CMK (cell line): ENCODE measurements at places on chromosomes 2 and 18.

DNA sequence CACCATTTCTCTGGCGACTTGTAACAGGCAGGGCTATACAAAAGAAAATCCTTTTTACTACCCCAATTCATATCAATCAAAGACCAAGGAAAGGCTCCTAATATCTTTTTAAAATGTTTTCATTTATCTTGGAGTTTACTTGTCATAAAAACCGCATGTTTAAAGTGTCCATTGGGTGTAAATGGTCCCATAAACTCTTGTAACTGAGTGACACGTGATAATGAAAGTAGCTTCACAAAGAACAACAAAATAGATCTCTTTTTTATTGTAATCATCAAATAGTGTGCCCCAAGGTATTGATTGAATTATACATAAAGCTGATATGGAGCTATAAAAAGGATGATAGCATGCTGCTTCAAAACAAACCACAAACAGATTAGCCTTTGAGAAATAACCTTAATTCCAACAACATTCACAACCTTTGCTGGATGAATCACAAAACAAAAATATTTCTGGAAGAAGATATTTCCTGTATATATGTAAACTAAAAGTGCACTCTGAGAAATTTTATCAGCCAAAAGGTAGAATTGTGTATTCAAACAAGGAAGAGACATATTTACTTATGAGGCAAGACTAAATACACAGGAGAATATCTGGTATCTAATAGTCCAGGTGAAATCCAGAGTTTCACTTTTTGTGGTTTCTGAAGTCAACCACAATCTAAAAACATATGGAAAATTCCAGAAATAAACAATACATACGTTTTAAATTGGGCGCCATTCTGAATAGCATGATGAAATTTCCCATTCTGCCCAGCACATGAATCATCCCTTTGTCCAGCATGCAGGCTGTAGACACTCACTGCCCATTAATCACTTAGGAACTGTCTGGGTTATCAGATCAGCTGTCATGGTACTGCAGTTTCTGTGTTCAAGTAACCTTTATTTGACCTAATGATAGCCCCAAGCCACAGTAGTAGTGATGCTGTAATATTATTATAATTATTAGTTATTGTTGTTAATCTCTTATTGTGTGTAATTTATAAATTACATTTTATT is 237.5 kb downstream of the PIK3C3 start:
- DNase-seq = no peak

- DNase-seq = no peak
Observed at GRCh38 chr18:53457068-53457467, 767.4 kb downstream of the MBD2 start.

GRCh38 chr2:145380436-145381017 is 860.6 kb upstream of the ZEB2 start:
- no peak for DNase-seq

- DNase-seq = no peak
Observed at GRCh38 chr2:16861530-16861929, 195.9 kb upstream of the CYRIA start.

- DNase-seq = no peak
Observed at GRCh38 chr2:177673602-177674595, 281.3 kb downstream of the AGPS start.

DNA sequence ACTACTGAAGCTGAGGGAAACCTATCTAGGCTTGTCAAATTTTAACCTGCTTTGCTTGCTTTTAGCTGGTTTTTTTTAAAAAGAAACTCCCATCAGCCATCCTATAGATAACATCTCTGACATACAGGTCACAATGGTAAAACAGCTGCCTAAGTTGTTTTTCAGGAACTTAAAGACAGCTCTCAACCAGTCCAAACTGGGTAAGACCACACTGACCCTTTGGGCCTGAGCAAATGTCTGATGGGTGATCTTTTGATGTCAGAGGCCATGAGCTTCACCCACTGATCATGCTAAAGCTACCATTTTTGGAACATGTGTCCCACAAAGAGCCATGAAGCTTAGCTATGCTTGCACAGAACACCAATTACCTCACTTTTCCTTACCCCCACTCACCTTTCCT is 50.0 kb upstream of the TANC1 start:
- no peak for DNase-seq

DNA sequence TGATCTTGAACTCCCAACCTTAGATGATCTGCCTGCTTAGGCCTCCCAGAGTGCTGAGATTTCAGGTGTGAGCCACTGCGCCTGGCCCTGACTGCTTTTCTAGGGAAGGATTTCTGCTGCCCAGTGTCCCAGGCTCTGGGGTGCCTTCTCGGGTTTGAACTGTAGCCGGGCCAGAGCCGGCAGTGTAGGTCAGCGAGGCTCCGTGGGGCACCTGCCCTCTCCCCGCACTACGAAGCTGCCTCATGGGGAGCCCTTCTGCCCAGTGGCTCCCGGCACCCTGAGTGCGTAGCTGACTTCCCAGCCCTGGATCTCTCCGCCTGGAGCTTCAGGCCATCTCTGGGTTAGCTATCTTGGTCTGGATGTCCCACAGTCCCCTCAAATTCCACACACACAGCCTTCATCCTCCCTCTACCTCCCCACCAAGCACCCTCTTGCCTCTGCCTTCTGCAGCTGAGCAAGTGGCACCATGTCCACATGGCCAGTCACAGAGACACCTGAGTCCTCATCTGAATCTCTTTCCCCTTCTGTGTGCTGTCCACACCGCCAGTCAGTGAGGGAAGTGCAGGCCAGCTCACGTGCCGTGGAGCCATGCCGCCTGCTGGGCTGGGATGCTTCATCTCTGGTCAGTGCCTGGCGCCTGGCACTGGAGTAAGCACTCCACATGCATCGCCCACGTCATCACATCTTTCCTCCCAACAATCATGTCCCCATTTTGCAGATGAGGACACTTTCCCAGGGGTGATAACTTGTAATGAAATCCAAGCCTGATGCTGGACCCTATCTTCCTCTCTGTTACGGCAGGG is 69.2 kb downstream of the EDAR start:
- DNase-seq = no peak

DNA sequence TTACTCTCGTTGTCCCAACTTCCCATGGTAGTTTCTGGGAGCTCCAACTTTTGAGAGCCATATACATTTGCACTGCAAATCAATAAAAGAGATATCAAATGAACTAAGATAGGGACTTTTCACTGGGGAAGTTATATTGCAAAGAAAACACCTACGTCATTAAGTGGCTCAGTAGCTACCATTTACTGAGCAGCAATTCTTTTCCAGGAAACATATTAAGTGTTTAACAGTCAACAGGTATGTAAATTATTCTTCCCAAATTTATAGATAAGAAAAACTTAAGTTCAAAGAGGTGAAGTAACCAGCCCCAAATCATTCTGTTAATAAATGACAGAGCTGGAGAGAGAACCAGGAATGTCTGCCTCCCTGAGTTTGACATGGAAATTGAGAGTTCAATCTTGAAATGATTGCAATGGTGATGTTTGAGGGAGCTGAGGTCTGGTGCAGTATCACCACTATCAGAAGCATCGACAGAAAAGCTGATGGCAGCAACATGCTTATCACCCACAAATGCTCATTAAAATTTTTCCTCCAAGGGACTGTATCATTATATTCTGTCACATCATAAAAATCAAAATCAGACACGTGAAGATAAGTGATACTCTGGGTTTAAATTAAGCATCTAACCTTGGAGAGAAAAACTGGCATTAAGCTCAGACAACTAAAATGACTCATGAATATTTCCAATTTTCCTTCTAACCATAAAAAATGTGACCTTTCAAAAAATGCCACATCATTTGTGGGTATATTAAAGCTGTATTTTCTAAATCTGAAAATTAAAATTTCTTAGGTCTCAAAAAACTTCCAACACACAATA is 43.4 kb downstream of the GAREM1 start:
- DNase-seq = no peak

DNA sequence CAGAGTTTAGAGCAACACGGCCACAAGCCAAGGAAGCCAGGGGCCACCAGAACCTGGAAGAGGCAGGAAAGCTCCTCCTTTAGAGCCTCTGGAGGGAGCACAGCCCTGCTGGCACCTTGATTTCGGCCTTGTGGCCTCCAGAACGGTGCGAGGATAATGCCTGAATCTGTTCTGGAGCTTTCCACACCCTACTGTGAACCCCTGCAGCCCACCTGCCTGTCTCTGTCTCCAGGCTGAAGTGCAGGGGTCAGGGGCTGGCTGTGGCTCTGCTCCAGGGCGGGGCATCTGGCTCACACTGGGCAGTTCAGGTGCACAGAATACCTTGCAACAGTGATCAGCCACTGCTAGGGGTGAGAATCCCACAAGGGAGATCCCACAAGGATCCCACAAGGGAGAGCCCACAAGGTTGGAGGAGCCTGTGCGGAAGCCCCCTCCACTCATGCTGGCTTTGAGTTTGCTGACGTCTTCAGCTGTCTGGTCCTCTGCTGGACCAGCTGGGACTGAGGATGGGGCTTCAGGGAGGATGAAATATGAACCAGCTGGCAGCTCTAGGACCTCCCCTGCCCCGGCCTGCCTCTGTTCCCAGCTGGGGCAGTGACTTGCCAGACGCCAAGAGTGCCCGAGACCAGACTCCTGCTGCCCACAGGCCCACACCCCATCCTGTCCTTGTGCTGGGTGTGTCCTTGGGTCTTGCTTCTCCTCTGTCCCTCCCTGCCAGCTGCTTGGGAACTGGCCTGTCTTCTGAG is 56.4 kb upstream of the OTOS start:
- DNase-seq = no peak
